Activated CD4-positive, alpha-beta T cell treated with anti-CD3 and anti-CD28 coated beads for 36 hours (primary cell): ENCODE measurements at places on chromosomes 2 and 18.

DNA sequence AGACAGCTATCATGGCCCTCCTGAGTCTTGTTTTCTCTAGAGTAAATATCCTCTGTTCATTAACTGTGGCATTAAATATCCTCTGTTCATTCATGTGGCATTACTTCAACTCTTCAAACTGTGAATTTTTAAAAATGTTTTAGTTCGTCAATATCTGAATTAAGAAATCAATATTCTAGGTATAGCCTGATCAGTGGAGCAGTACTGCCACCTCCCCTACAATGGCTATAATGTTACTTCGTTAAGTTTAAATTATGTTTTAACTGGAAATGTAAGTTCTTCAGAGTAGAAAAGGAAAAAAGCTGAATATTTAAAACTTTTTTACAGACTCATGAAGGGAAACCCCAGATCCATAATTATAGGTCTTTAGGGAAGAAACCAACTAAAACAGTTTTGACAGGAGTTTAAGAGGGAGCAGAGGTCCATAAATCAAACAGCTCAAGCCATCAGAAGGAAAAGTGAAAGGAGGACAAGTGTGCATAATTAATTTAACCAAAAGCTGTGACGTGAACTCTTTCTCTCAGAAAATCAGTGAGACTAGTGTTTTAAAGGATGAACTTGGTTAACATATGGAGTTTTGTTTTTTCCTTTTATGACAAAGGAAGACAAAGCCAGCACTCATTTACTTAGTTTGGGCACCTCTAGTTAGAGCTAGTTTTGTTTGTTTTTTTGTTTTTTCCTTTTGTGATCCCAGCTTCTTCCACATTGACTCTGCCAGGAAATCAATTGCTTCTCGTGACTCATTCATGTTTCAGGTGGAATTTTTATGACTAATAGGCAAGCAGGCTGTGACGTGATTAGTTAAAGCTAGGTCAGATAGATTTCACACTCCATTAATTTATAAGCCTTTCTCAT, 44.9 kb downstream of the RBBP8 start:
- no peak for DNase-seq

DNA sequence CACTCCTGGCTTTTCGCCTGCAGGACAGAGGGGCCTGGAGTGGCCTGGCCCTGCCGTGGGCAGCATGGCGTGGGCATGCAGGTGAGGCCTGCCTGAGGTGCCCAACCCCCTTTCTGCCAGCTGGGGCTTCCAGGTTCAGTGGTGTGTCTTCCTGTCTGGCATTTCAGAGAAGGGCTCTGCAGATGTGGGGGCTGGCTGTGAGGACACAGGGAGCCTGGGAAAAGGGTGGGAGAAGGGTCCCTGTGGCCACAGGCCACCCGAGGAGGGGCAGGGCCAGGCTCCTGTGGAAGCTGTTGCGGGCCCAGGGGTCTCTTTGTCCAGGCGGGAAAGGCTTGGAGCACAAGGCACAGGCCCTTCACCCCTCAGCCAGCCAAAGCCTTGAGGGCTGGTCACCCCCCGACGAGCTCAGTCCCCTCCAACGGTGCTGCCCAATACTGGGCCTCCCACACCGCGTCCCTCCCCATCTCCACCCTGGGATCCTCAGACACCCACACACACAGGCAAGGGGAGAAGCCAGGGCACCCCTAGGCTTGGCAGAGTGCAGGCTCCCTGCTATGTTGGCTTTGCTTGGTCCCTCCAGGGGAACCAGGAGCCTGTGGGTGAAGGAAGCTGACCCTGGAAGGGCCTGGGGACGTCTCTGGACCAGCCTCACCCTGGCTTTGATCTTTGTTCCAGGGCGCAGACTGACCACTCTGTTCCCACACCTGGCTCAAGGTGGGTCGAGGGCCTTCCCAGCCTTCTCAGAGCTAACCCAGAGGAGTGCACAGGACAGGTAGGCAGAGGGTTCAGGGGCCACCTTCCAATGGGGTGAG, 3.7 kb upstream of the AQP12A start:
- DNase-seq: no peak

GRCh38 chr2:239576784-239577685, 176.2 kb upstream of the HDAC4 start:
- DNase-seq: no peak

- DNase-seq: no peak
Observed at GRCh38 chr2:224523626-224524577, 61.3 kb downstream of the CUL3 start.
